ENCODE measurements at places on chromosomes 4 and X.

GRCh38 chr4:174631901-174632758 is 109.8 kb upstream of the HPGD start:
- peak; percentile 11 for DNase-seq

DNA sequence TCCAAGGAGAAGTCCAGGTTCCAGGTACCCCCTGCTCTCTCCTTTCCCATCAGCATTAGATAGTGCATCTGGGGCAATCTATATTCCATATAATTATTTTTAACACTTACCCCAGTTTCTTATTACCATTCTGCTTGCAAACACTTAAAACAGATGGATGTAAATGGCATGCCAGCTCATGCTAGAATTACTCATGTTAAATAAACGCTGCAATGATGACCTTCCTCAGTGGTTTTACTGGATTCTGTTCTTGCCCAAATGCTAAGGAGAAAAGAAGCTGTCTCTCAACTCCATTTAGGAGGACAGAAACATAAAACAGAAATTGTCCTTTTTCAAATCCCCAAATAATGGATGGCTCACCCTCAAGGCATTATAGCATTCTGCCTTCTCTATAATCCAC is 161.1 kb downstream of the NLGN4X start:
- no peak for DNase-seq

- peak; percentile 24 for DNase-seq
These were observed 61.5 kb upstream of the MMAA start for GRCh38 chr4:145557720-145558119.

GRCh38 chrX:6134255-6134654 is 94.4 kb downstream of the NLGN4X start:
- DNase-seq = no peak

DNA sequence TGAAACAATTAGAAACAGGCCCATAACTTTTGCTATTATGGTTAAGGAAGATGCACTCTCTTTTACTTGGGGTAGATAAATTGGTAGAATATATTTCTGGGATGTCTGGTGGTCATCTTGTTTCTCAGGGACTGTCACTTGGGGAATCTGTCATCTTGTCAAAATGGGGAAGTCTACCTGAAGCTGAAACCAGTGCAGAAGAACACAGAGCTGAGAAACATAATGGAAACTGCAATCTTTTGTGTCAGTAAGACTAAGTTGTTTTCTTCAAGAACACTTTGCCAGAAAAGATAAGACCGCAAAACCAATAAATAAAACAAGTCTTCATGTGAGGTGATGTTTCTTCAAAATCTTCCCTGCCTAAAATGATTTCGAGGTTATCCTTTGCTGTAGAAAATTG is 92.0 kb downstream of the NAA11 start:
- no peak for DNase-seq

GRCh38 chrX:95953564-95953963 is 731.1 kb upstream of the DIAPH2 start:
- no peak for DNase-seq

DNA sequence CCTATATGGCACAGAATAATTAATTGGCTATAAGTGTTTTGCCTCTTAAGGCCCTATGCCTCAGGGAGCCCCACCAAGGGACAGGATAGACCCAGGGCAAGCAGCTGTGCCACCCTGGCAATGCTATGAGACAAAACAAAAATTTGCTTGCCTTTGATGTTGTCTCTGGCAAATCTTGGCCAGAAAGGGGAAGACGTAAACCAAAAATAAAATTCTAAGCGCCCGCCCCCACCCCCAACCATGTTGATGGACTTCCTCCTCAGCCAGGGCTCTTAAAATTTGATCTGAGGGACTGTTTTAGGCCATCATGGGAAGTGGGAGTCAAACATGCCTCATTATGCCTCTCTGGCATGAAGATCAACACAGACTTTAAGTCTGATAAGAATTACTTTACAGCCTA is 130.5 kb upstream of the APOOL start:
- no peak for DNase-seq

DNA sequence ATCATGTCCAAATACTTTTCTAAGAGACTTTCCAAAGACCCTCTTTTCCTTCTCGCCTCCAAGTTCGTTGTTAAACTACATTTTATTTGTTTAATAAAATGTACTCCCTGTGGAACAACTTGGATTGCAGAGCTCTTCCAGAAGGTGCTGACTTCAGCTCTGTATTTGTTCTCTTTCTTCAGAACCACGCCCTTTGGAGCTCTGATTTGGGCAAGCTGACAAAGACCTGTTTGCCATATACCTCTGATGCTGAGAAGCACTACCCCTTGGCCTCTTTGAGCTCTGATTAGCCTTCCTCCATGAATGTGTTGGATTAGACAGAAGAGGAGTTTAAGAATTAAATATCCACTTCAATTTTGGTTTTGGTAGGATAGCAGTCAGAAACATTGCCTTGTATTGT is 815.1 kb upstream of the POU3F4 start:
- no peak for DNase-seq

- DNase-seq = no peak
These were observed 46.8 kb upstream of the GC start for GRCh38 chr4:71830497-71831190.

GRCh38 chrX:136272325-136272724 is 21.1 kb upstream of the MAP7D3 start:
- no peak for DNase-seq

DNA sequence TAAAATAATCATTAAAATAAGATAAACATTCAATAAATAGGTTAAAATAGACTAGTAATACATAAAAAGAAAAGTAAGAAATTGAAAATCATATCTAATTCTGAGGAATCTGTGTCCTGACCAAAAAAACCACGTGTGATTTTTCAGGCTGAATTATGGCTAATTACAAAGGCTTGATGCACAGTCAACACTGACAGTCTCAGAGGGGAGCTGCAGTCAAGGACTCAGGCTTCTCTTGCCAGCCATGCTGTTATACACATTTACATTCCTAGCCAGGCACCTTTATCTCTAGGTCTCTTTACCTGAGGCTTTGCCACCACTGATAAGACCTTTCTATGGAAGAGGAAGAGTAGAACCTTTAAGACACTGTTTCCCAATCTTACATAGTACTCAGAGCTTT is 1737.7 kb upstream of the PCDH10 start:
- no peak for DNase-seq

- no peak for DNase-seq
These were observed 16.8 kb downstream of the STIM2 start for GRCh38 chr4:26877406-26877805.

DNA sequence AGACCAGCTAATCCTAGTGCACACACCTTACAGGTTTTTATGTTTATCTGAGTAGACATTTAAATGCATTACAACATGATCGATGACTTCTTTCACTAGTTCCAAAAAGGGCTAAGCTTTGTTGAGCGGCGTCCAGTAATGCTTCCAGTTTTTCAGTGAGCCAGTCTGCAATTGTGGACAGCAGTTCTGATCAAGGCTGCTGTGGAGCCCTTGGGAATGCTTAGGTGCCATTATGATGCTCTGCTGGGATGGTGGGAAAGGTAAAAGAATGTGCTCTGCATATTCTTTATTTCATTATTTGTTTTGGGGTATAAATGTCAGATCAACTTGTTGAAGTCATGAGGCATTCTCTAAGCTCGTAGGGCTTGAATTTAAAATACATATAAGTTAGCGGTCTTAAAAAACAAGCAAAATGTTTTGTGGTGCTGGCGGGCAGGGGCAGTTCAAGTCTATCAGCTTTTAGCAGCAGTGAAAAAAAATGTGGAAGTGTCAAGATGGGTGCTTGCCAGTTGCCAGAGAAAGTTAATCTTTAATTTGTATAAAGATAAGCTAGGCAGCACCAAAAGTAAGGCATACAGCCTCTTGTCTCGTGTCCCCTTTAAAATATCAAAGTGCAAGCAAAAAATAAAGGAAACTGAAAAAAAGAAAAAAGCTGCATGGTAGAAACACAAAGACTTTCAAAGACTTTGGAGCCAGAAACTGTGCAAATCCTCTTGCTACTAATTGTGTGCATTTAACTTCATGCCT is 5.8 kb downstream of the MID1IP1 start:
- DNase-seq = no peak

DNA sequence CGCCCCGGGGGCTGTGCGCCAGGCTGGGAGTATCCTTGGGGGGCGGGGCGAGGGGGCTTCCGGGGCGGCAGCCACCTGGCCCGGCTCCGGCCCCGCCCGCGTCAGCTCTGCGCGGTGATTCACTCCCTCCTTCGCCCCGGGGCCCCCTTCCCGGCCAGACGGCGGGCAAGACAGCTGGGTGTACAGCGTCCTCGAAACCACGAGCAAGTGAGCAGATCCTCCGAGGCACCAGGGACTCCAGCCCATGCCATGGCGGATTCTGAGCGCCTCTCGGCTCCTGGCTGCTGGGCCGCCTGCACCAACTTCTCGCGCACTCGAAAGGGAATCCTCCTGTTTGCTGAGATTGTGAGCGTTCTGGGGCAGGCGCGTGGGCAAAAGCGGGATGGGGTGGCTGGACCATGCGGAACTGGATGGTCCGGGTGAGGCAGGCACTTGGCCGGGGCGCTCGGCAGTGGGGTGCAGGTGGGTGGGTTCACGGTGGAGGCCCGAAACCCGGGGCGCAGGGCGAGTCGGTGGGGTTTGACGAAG is at the start of gene PLP2:
Gene PLP2, plus strand, starts transcription at position 147 of the 528 bp plus-strand sequence. Its CDS starts 103 bp downstream, at position 250.
- DNase-seq = no peak

DNA sequence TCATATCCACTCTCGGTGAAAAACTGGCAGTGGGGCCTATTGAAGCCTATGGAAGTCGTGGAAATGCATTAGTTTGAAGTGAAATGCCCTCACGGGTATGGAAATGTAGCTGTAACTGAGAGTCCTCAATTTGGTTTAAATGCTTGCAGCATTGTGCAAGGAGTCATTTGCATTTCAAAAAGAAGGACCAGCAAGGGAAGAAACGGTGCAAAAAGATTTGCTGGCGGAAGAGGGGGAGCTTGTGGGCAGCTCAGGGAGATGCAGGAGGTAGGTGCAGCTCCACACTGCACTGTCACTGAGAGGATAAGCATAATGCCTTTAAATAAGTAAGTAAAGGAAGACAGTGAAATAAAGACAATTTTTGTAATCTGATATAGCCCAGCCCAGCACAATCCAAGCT is 400.4 kb upstream of the DIPK2B start:
- no peak for DNase-seq

DNA sequence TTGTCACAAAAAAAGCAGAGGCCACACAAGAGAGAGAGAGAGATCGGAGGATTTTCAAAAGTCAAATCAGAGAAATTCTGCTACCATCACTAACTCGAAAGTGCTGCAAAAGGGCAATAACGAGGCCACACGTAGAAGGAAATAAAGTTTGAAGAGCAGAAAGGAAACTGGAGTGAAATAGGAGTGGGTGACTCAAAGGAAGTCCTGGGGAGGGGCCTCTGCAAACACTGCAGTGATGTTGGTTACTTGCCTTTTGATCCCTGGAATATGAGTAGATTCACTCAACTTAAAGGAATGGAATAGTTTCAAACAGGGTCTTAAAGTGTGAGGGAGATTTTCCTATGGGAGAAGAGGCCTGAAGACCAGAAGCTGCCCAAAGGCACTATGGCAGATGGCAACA is 663.4 kb upstream of the LCORL start:
- DNase-seq = no peak

GRCh38 chr4:38026158-38026740 is 66.1 kb downstream of the PTTG2 start:
- DNase-seq = no peak

GRCh38 chr4:70996018-70996360 is 2.5 kb downstream of the DCK start:
- no peak for DNase-seq

DNA sequence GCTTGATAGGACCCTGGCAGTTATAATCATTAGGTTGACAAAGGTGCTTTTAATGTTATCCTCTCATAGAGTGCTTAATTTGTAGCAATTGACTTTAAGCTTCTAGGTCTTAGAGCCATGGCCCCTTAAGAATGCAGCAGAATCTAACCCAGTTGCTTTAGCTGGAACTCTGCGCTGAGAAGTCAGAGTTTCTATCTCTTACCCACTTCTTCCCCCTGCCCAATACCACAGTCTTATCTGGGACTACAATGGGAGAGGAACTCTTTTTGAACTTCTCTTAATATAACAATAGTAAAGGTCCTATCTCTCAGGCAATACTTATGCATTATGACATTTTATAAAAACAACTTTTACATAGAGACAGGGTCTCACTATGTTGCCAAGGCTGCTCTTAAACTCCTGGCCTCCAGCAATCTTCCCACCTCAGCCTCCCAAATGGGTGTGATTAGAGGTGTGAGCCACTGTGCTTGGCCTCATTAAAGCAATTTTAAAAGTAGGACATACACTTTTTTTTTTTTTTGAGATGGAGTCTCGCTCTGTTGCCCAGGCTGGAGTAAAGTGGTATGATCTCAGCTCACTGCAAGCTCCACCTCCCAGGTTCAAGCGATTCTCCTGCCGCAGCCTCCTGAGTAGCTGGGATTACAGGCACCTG is 1.8 kb downstream of the TLR10 start:
- DNase-seq = no peak

- DNase-seq = no peak
These were observed 928.1 kb downstream of the FAT4 start for GRCh38 chr4:126242679-126243390.
